ENCODE measurements at places on chromosomes 5 and 9.

DNA sequence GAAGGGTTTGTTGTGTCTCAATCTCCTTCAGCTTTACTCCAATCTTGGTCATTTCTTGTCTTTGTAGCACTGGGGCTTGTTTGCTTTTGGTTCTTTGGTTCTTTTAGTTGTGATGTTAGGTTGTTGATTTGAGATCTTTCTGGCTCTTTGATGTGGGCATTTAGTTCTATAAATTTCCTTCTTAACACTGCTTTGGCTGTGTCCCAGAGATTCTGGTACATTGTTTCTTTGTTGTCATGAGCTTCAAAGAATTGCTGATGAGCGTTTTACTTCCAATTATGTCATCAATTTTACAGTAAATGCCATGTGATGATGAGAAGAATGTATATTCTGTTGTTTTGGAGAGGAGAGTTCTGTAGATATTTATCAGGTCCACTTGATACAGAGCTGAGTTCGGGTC is 353.3 kb downstream of the MAN2A1 start:
- no peak for DNase-seq

- DNase-seq: no peak
These were observed 9.7 kb upstream of the C9orf152 start for GRCh38 chr9:110217656-110218099.

DNA sequence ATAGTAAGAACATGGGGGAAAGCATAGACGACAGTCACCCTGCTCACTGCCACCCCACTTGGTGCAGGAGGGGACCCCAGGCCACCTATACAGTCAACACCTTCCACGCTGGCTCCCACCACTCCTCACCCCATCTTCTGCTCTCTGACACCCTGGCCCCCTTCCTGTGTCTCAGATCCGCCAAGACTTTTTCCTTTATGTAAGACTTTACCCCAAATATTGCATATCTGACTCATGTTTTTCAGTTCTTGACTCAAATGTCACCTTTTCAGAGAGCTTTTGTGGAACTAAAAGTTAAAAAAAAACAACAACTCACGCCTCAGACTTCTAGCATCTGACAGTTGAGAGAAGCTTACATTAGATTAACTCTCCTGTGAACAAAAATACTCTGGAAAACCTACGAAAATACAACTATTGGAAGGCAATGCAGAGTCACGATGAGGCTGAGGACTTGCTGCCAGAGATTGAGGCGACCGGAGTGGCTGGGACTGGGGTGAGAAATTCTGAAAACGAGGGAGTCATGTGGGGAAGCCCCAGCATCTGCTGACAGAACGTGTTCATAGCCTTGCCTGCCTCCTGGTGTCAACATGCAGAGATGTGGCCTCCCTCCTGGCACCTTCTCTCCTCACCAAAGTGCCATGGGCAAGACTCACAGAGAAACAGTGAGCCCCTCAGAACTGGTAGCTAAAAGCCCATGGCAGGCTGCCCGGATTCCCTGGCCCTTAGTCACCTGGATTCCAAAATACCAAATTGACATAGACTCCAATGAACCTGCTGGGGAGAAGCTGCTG is 22.4 kb upstream of the FCN2 start:
- DNase-seq: peak; percentile 39

DNA sequence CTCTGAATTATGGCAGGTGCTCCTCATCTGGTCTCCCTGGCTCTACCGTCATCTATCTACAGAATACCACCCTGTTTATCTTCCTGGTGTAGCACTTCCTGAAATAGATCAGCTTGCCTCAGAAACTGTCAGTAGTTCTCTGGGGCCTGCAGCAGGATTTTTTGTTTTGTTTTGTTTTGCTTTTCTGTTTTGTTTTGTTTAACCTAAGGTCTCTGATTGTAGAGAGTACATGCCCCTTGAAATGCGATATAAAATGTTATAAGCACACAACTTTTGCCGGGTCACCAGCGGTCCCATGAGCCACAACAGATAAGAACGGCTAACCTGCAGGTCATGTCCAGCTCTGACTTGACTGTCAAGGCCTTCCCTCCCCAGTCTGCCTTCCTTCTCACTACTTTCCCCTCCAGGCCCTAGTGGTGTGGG is 26.6 kb upstream of the CREBRF start:
- DNase-seq: no peak

GRCh38 chr9:86649913-86650312 is 295.7 kb upstream of the TUT7 start:
- no peak for DNase-seq

GRCh38 chr5:13944560-13945199 is at the start of gene DNAH5:
Gene DNAH5, minus strand, starts transcription at chr5:13944688. Its CDS starts 250 bp downstream, at chr5:13944438.
- DNase-seq: no peak

- no peak for DNase-seq
These were observed 214.7 kb downstream of the MAST4 start for GRCh38 chr5:66810848-66811261.

DNA sequence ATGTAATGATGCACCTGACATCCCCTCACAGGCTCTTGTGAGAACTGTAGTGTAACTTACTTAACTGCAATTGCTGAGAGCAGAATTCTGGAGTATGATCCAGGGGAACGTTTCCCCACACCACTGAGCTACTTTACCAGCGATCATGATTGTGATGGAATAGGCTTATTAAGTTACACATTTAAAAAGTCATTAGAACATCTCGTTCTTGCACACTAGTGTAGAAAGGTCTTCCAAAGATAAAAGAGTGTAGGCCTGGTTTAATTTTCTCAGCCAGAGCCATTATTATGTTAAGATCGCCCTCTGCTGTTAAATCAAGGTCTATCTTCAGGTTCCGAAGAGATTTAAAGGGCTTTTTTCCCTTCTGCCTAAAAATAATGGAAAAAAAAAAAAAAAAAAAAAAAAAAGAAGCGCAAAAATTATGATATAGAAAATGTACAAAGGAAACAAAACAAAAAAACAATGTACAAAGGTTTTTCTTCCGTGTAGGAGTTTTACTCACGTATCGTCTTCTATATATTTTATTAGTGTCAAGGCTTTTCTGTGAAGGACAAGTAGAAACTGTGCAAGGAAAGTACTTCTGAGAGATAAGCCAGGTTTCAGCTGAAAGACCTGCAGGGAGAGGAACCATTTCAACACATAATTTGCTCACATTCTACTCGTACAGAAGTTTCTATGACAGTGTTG is 18.6 kb upstream of the MOB3B start:
- no peak for DNase-seq

GRCh38 chr5:56552612-56553268 is 262.6 kb upstream of the MAP3K1 start:
- no peak for DNase-seq

- DNase-seq: no peak
These were observed 31.6 kb downstream of the TNFSF8 start for GRCh38 chr9:114898741-114899140.

GRCh38 chr9:89619424-89620138 is 14.8 kb downstream of the GADD45G start:
- no peak for DNase-seq

DNA sequence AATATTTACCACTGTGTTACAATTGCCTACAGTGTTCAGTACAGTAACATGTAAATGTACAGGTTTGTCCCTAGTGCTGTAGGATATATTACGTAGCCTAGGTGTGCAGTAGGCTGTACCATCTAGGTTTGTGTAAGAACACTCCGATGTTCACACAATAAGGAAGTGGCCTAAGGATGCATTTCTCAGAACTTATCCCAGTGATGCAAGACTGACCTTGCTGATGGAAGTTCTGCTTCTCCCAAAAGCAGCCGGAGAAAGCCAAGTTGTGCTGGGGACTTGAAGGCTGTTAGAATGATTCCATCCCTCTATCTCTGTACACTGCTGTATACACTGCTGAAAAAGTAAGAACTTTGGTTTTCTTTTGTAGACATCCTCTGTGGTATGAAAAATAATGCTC is 21.6 kb downstream of the NEUROG1 start:
- DNase-seq: no peak

DNA sequence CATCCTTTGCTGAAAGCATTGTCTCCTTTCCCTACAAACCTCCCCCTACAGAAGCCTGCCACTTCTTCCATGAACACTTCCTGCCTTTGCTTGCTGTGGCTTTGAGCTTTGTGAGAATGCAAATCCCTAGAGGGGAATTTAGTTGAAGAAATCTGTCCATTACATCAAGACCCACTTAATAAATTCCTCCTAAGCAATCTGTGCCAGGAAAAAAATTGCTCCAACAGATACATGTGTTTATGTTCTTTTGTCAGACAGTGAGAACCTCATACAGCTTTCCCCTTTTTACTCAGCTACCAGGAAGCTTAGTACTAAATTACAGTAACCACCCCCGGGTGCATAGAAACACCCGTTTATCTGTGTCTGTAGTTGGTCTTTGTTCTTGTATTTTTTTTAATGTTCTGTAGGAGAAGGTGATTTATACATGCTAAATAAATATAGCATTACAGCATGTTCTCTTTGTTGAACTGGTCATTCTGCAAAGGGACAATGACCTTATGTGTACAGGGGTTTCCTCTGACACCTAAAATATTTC is 43.9 kb downstream of the SH3TC2 start:
- no peak for DNase-seq

DNA sequence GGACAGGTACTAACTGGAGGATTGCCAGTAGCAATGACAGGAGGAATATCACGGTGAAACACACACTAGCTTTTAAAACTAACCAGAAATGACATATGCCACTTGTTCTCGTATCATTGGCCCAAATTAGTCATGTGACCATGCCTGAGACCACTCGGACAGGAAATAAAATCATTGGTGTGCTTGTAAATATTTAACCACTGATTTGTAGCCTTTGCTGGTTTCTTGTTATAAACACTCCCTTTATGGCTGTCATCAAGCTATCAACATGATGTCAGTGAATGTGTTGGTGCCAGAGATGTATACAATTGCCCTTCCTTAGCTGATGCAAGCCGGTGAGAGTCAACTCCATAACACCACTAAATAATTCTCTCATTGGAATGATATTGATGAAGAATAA is 123.7 kb upstream of the ANKH start:
- no peak for DNase-seq

- no peak for DNase-seq
These were observed 97.6 kb downstream of the BASP1 start for GRCh38 chr5:17314907-17315471.
